ENCODE measurements at places on chromosomes 7 and 10.

- no peaks in the 10 kb centered on the region for H3K27me3 ChIP-seq
- no peak overlapping the region for H3K4me3 ChIP-seq
Observed at GRCh38 chr10:21929070-21929469, 74.5 kb downstream of the DNAJC1 start.

DNA sequence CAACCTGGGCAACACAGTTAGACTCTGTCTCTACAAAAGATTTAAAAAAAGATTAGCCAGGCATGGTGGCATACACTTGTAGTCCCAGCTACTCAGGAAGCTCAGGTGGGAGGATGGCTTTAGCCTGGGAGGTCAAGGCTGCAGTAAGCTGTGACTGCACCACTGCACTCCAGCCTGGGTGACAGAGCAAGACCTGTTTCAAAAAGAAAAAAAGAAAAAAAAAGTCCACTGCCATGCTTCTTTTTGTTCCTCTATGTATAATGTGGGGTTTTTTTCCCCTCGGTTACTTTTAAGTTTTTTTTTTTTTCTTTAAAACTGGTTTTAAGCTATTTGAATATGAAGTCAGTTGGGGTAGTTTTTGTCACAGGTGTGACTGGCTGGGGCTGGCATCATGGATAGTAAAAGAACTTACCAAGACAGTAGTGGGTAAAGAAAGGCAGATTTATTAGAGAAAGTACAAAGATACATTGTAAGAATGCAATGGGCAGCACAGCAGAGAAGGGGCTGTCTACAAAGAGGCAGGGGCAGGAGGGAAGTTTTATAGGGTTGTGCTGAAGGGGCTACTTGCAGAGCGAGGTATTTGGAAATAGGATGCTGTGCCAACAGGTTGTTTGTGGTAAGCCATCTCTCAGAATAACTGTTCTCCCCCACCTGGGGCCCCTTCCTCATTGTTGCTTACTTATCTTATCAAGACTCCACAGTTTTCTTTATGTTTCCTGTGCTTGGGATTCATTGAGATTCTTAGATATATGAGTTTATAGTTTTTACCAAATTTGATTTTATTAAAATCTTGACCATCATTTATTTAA, 177.3 kb downstream of the PHTF2 start:
- DNase-seq: no peak
- H3K4me1 ChIP-seq: no peaks in the 10 kb centered on the region
- H3K4me3 ChIP-seq: no peak overlapping the region
- no peaks in the 10 kb centered on the region for H3K27me3 ChIP-seq
- H3K27ac ChIP-seq: no peak overlapping the region

DNA sequence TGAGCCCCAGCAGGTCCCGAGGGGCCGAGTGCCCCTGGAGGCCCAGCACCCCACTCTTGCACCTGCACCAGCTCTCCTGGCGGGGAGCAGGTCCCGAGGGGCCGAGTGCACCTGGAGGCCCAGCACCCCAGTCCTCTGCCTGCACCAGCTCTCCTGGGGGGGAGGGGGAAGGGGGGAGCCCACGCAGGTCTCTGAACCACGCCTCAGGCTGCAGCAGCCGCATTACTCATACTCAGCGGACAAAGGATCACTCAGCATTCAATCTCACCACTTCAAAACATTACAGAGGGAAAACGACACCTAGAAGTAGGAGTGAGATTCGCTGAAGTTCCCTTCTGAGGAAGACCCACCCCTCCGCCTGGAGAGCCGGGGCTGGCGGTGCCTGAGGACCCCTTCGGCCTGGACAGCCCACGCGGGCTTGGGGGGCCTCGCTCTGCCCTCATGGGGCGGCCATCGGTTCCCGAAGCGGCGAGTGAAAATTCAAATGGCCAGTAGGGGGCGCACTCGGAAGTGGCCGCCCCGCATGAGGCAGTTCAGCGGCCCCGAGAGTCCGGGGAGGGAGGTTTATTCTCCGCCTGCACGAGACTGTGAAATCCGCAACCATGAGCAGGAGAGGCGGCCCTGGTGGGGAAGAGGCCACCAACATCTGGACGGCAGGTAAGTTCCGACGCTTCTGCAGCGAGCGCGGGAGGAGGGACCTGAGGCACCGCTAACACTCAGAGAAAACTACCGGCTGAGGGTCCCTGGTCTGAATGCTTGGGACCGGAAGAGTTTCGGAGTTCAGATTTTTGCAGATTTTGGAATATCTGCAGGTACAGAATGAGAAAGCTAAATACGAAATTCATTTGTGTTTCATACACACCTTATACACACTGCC, 1.1 kb upstream of the GPER1 start:
- no peaks in the 10 kb centered on the region for H3K27me3 ChIP-seq
- no peak overlapping the region for H3K4me3 ChIP-seq
- H3K36me3 ChIP-seq: no peaks in the 10 kb centered on the region
- DNase-seq: peak; percentile 61
- H3K27ac ChIP-seq: no peak overlapping the region

DNA sequence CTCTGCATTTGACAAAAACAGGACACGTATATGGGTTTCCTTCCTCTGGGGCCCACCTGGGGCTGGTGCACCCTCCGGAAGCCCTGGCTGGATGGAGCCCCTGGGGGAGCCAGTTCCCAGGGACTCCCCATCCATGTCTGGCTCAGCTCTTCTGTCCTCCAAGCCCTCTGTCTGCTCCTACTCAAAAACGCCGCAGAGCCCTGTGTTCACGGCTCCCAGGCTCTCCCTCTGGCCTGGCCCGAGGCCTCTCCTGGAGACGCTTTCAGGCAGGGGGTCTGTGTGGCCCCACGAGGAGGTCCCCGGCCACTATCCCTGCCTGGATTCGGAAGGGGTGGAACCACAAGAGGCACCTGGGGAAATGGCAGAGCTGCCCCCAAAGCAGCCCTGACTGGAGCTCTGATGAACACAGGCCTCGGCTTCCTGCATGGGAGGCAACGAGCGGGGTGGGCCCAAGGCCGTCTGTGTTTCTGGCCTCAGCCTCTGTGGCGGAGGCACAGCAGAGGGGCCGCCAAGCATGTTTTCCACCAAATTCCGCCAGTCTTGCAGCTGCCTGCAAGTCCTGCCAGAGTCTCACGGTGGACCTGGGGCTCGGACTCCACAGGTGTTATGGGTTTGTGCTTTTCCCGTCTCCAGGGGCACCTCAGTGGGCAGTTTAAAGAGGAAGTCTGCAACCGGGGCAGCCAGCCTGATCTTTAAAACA, 22.6 kb upstream of the INPP5A start:
- no peak for DNase-seq
- no peaks in the 10 kb centered on the region for H3K4me1 ChIP-seq
- no peaks in the 10 kb centered on the region for H3K36me3 ChIP-seq
- no peak overlapping the region for H3K4me3 ChIP-seq
- no peaks in the 10 kb centered on the region for H3K27me3 ChIP-seq

- H3K36me3 ChIP-seq: no peaks in the 10 kb centered on the region
- DNase-seq: no peak
Observed at GRCh38 chr10:111890046-111890445, 293.5 kb downstream of the GPAM start.

GRCh38 chr10:52682766-52683165, 89.8 kb downstream of the MBL2 start:
- no peak for DNase-seq
- no peaks in the 10 kb centered on the region for H3K4me1 ChIP-seq
- no peak overlapping the region for H3K4me3 ChIP-seq
- no peaks in the 10 kb centered on the region for H3K36me3 ChIP-seq
- H3K27me3 ChIP-seq: no peaks in the 10 kb centered on the region

DNA sequence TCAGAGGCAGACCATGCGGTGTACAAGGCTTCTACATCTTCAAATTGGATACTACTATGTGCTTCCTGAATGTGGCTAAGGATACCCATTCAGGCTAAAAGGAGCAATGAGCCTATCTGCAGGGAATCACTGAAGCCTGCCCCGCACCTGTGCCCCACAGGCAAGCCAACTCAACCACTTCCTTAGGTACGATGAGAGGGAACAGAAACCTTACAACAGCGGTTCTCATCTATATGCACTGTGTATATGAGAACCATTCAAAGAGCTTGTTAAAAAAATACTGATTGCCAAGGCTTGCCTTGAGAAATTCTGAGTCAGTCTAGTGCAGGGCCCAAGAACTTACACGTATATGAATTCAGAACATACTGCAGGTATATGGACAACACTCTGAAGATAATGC, 679.6 kb downstream of the PARD3 start:
- no peak overlapping the region for H3K4me3 ChIP-seq
- H3K36me3 ChIP-seq: no peaks in the 10 kb centered on the region
- no peaks in the 10 kb centered on the region for H3K27me3 ChIP-seq

- H3K4me1 ChIP-seq: no peaks in the 10 kb centered on the region
- H3K36me3 ChIP-seq: no peaks in the 10 kb centered on the region
- no peak overlapping the region for H3K27ac ChIP-seq
- no peaks in the 10 kb centered on the region for H3K27me3 ChIP-seq
- no peak overlapping the region for H3K4me3 ChIP-seq
- DNase-seq: no peak
Observed at GRCh38 chr7:82017334-82017943, 247.6 kb upstream of the HGF start.

DNA sequence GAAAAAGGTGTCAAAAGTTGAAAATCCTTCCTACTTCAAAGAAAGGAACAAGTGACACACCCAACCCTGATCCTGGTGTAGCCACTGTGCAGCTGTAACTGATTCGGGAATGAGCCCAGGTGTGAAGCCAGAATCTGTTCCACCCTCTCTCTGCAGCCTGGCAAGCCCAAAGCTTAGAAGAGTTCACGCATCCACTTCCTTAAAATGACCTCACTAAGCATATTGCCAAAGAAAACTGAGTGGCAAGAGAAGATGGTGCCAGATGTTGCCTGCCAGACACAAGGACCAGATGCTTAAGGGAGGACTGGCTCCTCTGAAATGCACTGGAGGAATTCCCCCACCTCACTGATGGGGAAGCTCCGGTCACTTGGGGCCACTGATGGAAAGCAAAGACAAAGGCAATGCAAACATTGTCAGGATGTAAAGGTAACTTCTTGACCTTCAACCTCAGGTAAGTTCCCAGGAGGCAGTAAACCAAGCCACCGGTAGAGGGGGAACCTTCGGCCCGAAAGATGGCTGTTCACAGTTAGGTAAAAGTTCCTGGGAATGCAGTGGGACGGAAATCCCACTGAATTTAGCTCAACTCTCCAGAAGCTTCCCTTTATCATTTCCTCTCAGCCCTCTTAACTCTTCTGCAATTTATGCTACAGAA, 554.9 kb downstream of the KCNMA1 start:
- H3K27me3 ChIP-seq: no peaks in the 10 kb centered on the region
- no peak overlapping the region for H3K27ac ChIP-seq

DNA sequence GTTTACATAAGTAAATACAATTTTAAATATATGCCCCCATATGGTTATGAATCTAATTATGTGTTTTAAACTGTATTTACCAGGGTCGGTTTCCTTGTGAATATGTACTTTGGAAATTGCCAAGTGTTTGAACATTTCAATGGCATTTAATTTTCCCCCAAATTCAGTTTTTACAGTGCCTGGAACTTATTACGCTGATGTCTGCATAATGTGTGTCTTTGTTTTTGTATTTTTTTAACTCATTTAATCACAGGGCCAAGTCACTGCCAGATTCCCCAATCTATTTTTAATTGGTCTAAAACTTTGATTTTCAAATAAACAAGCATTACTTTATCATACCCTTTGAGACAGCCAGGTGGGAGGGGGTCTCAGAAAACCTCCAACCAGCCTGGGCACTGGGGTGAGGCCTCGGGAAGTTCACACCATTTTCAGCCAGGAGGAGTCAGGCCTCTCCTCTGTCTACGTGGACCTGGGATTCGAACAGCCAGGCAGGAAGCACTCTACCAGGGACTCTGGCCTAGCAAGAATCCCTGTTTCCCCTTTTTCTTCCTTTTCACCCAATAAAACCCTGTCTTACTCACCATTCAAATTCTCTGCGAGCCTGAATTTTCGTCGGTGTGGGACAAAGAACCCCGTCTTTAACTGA, 151.5 kb upstream of the COL1A2 start:
- no peak overlapping the region for H3K27ac ChIP-seq
- no peak overlapping the region for H3K4me3 ChIP-seq
- DNase-seq: no peak
- no peaks in the 10 kb centered on the region for H3K4me1 ChIP-seq

DNA sequence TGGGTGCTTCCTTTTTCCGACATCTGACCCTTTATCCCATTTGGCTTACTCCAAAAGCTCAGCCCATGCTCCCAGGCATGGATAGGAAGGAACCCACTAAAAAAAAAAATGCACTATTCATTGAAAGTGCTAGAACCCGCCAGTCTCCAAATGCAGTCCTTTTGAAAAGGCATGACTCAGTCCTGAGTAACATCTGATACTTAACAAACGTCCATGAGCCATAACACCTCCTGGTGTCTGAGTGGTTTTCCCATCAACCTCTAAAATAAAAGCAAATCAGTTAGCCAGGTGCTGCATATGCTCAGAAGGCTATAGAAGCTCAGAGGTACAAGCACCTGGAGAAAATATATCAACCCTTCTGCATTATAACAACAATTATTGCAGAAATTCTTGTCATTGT, 45.0 kb upstream of the CACUL1 start:
- no peak overlapping the region for H3K4me3 ChIP-seq
- no peaks in the 10 kb centered on the region for H3K4me1 ChIP-seq
- no peaks in the 10 kb centered on the region for H3K27me3 ChIP-seq
- DNase-seq: no peak
- no peaks in the 10 kb centered on the region for H3K36me3 ChIP-seq
- H3K27ac ChIP-seq: no peak overlapping the region

GRCh38 chr7:70583965-70584883, 547.7 kb upstream of the GALNT17 start:
- no peak overlapping the region for H3K27ac ChIP-seq
- no peaks in the 10 kb centered on the region for H3K4me1 ChIP-seq
- no peak for DNase-seq
- H3K4me3 ChIP-seq: no peak overlapping the region

DNA sequence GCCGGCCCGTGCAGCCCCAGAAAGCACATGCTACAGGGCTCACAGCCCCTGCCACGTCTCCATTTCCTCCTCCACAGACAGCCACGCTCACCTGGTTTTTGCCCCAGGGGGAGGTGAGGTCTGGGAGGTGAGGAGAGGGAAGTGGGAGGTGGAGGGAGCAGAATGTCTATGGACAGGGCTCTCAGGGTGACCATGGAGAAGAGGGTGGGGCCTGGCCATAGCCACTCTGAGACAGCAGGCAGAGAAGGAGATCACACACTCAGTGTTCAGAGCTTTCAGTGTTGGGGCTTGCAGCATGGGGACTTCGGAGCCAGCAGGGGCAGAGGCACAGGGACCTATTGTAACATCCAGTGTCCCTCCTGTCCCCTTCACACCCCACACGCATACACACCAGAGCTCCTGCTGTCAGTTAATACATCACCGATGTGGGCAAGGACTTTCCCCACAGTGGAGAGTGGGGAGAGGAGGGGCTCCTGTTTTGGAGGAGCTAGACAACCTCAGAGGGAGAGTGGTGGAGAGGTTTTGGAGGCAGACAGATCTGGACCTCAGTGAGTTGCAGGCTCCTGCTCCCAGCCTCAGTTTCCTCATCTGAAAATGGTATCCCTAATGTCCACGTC, 14.4 kb downstream of the WDFY4 start:
- no peaks in the 10 kb centered on the region for H3K27me3 ChIP-seq
- H3K36me3 ChIP-seq: no peaks in the 10 kb centered on the region
- no peak for DNase-seq
- no peak overlapping the region for H3K4me3 ChIP-seq

DNA sequence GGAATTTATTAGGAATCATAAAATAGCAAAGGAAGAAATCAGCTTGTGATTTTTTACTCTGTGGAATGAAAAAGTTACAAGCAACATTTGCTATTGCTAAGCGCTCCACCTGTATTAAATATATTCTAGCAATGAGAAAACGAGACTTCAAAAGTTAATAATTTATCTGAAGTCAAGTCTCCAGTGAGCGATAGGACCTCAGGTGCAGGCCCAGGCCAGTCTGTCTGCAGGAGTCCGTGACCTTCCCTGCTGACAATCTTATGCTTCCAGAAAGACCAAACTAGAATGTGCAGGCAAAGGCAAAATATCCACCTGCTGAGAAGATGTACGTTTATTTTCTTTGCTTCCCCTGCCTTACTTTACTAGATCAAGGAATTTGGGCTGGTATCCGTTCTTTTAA, 22.7 kb downstream of the MRC1 start:
- H3K4me1 ChIP-seq: no peaks in the 10 kb centered on the region
- H3K27ac ChIP-seq: no peak overlapping the region
- H3K36me3 ChIP-seq: no peaks in the 10 kb centered on the region
- no peaks in the 10 kb centered on the region for H3K27me3 ChIP-seq

Measured in CD4-positive, alpha-beta memory T cell (primary cell).